Stimulated activated CD8-positive, alpha-beta memory T cell treated with anti-CD3 and anti-CD28 coated beads, Interleukin-15, amount 100 ng/mL, for 4 hours (primary cell): ENCODE measurements at places on chromosomes 12 and 14.

GRCh38 chr12:102964872-102965271 lies 7.4 kb downstream of the ASCL1 start:
- DNase-seq, result no peak

- no peak for DNase-seq
Observed at GRCh38 chr12:26631846-26632245, 201.1 kb downstream of the ITPR2 start.

DNA sequence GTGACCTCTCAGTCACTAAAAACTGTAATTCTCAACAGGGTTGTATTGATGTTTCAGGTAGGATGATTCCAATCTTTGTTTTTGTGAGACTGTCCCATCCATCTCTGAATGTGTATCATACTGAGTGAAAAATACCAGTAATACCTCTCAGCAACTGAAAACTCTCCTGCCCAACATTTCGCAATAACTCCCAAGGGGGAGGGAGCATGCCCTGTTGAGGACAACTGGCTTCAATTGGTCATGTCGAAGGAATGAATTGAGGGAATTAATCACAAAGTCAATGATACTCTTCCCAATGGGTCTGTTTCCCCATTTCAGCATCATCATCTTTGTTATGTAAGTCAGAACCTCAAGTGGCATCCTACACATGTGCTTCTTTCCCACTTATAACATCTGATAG lies 102.4 kb upstream of the E2F7 start:
- DNase-seq, result no peak

- DNase-seq, result no peak
Observed at GRCh38 chr14:92922883-92923743, at the start of gene CHGA. Gene CHGA, plus strand, starts transcription at chr14:92923150. Its CDS starts 210 bp downstream, at chr14:92923360.

DNA sequence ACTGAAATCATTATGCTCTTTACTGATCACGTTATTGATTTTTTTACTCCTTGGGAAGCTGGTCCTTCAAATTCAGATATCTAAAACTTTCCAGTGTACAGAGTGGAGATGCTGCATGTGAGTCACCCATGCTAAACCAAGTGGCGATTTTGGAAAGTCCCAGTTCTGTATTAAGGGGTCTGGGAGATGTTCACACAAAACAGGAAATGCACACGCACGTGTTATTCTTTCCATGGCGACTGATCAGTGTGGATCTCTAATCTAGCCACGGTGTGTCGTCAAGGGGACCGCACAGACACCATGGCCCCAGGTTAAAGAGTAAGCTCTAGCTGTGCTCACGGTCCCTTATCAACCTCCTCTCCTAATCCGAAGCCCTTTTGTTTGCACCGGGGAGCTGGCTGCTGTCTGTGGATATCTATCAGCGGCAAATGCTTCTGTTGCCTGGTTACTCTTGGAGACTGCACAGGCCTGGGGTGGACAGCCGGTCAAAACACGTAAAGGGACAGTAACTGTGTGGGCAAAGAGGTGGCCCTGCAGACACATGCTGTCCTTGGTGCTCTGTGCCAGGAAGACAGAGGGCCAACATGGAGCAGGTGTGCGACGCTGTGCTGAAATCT lies 96.6 kb downstream of the RIMBP2 start:
- DNase-seq, result no peak

- DNase-seq, result no peak
Observed at GRCh38 chr14:92917956-92918355, 5.0 kb upstream of the CHGA start.

- DNase-seq, result no peak
Observed at GRCh38 chr14:95887351-95887750, 10.7 kb downstream of the TUNAR start.

- no peak for DNase-seq
Observed at GRCh38 chr14:73393375-73393774, 65.0 kb downstream of the NUMB start.

- no peak for DNase-seq
Observed at GRCh38 chr12:974271-974862, 16.7 kb upstream of the ERC1 start.

GRCh38 chr12:65826353-65827171 lies 2.3 kb downstream of the HMGA2 start:
- no peak for DNase-seq

DNA sequence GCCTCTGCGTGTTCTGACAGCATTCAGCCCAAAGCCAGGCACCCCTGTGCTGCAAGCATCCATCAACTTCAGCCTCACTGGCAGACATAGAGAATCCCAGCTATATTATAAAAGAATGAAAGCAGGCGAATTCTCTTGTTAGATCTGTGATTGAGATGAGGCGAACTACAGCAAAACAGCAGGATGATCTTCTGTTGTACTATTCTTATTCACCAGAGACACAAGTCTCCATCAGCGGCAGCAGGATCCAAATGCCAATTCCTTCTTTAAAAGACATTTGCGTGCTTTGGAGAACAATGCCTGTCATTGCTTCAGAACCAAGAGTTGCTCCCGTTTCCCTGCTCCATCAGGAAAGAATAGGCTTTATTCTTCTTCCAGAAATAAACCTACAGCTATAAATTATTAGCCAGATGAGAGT lies 188.9 kb downstream of the SLC41A2 start:
- no peak for DNase-seq

GRCh38 chr14:33347796-33348195 lies 409.1 kb downstream of the NPAS3 start:
- no peak for DNase-seq

DNA sequence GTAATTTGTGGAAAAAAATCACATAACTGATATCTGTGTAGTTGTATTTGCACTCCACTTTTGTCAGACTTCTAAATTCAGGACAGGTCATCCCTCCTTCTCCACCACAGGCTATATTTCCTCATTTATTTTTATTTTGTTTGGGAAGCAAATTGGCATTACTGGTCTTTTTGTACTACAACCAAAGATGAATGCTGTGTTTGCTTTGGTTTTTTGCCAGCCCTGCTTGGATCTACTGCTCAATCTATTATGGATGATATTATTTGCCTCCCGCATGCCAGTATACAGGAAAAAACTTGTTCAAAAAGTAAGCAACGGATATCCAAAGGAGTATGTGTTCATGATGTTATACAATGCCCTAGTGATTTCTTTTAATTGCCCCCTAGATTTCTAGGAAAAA lies 948.8 kb downstream of the TRHDE start:
- no peak for DNase-seq

DNA sequence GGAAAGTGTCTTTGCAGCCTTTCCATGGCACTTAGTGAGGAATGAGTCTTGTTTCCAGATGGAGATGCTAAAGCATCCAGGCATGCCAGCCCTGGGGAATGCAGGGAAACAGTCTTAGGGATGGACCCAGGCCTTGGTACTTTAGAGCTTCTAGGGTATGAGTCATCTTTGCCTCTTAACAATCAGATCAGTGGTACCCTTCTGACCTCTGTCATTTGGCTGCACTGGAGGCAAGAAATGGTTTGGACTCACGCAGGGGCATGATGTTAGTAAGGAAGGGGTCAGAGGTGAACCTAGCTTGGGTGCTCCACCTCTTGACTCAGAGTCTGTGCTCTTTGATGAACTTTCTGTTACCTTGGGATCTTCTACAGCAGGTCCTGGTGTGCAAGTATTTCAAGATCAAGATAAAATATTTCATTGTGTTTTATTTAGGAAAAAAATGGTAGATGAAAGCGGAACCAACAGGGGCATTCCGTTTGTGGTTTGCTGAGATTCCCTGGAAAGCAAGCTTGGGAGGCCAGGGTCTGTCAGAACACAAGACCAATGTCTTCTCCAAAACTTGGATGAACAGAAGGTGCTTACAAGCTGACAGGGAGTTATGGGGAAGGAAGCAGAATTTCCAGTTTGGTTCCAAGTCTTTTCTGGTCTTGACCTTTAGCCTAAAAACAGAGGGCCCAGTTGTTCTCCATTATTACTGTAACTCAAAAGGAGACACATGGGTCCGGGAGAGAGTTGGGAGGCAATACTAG lies 216.2 kb downstream of the ZFP36L1 start:
- DNase-seq, result no peak

DNA sequence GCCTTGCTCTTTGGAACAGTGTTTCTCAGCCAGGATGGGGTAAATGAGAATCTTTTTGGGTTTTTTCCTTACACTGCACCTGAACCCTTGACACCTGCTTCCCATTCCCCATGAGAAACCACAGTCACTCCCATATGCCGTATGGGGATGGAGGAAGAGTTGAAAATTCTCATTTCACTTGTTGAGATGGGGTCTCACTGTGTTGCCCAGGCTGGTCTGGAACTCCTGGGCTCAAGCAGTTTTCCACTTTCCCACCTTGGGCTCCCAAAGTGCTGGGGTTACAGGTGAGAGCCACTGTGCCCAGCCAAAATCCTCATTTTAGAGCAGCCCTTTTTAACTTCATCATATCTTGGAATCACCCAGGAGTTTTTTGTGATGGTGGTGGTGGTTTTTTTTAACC lies 3.7 kb downstream of the MVK start:
- DNase-seq, result no peak

GRCh38 chr12:7361265-7361664 lies 57.4 kb downstream of the ACSM4 start:
- no peak for DNase-seq

DNA sequence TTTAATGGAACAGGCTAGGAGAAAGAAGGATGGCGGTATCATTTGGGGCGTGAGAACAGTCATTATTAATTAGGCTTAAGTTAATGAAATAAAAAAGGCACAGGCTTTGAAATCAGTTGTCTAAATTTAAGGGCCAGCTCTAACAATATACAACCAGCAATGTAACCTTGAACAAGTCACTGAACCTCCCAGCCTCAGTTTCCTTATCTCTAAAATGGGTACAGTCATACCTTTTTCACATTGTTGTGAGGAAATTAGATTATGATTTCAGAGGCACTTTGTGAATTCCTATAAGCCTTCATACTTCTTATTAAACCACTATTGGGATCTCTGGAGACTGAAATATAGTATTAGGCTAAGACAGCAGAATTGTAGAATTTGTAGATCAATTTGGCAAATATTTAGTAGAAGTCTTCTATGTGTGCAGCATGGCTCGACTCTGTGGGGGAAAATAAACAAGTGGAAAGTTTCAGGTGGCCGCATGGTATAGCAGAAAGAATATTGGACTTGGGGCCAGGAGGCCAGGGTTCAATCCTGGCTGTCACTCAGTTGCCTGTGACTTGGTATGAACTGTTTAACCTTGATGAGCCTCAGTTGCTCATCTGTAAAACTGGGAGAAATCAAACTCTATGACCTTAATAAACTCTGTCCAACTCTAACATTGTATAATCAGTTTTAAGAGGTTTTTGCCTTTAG lies 117.7 kb downstream of the ETV6 start:
- no peak for DNase-seq

DNA sequence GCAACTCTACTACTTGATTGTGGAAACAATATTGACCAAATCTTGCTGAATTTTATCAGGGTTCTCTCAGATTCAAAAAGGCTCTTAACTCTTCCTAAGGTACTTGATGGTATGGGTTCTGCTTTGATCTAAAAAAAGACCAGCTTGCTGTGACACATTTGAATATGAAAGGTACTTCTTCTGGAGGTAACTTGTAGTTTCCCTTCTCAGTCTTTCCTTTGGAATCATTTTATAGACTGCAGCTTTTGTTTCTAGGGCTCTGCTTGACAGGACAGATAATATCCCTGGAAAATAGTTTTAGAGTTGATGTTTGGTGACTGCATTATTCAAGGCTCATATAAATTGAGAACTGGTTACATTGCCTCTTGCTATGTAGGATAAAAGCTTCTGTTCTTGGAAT lies 251.9 kb downstream of the FUT8 start:
- no peak for DNase-seq
